Esophagus squamous epithelium (tissue), 5 donors: ENCODE measurements at places on chromosomes 12 and 14.

- DNase-seq, result no peak
Measured at GRCh38 chr12:55060470-55060869, 40.7 kb downstream of the NEUROD4 start.

DNA sequence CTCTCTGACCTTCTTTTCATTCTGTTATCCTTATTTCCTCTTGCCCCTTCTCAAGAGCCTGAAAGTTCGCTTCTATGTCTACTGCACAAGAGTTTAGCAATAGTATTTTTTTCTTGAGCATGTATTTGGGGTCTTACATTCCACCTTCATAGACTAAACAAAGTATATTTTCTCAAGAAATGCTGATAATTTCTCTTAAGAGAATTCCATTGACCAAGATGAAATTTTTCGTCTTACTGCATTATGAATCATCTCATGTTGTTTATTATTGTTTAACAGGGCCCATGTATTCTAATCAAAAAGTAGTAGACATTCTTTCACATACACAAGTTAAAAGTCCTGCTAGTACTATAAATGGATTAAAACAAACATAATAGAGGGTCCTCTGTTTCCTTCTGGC, 219.3 kb downstream of the C12orf50 start:
- no peak for DNase-seq

GRCh38 chr14:37594971-37595808, at the start of the genes FOXA1 and TTC6:
Gene FOXA1 (minus strand): TSS chr14:37595249. CDS start chr14:37594972, 277 bp downstream.
Gene TTC6 (plus strand): TSS chr14:37595629. CDS start chr14:37622065, 26,436 bp downstream.
- no peak for DNase-seq

GRCh38 chr12:72485017-72485701, 213.0 kb downstream of the TRHDE start:
- no peak for DNase-seq

DNA sequence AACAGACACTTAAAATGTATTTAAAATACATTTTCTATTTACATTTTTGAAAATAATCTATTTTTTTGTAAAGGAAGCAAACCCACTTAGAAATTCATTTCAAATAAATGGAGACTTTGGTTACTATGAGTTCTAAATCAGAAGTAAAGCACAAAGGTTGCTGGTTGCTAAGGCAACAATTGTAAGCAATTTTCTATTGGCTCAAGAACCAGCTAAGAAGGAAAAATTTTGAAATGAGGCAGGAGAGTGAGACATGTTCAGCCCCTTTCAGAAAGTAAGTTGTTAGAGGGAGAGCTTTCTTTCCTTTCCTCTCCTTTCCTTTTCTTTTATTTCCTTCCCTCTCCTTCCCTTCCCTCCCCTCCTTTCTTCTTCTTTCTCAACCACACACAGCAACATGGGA, 80.7 kb downstream of the PRMT8 start:
- DNase-seq, result no peak

DNA sequence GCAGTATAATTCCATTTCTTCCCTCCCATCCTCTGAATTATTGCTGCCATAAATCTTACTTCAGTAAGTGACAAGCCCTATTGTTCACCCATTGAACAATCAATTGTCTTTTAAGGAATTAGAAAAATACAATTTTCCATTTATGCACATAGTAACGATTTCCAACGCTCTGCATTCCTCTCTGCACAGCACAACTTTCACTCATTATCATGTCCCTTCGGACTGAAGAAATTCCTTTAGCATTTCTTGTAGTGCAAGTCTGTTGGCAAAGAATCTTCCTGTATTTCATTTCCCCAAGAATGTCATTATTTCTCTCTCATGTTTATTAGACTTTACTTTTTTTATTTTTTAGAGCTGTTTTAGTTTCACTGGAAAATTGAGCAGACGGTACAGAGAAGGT, 252.1 kb upstream of the RTL1 start:
- no peak for DNase-seq

GRCh38 chr12:7013101-7013500, 5.2 kb downstream of the LPCAT3 start:
- no peak for DNase-seq

DNA sequence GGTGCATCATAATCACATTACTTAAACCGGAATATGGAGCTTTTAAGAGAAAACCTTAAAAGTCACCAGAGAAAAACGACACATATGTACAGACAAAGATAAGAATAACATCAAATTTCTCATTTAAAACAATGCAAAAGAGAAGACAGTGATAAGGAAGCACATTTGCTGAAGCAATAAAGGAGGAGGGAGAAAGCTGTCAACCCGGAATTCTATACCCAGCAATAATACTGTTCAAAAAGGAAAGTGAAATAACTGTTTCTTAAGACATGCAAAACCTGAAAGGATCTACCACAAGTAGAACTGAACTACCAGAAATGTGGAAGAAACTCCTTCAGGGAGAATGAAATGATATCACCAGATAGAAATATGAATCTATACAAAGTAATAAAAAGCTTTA, 15.4 kb downstream of the SLC6A13 start:
- no peak for DNase-seq

DNA sequence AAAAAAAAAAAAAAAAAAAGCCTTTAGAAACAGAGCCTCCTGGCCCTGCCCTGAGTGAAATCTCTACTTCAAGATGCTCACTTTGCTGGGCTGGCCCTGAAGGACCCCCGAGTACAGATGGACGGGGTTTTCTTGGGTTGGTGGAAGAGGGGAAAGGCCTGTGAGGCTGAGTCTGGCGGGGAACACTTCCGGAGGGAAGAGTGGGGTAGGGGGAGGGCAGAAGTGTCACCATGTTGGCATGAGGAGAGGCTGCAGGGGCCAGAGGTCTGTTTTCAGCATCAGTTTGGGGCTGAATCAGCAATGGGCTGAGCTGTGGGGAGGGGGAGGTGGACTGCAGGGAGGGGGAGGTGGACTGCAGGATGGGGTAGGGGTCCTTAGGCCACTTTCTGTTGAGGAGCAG, 15.3 kb downstream of the RFLNA start:
- DNase-seq, result no peak

GRCh38 chr14:74594029-74594428, 18.0 kb downstream of the LTBP2 start:
- DNase-seq, result no peak

- no peak for DNase-seq
Measured at GRCh38 chr12:54526812-54527630, 22.4 kb upstream of the PDE1B start.

- no peak for DNase-seq
Measured at GRCh38 chr12:19388131-19388549, 51.2 kb upstream of the AEBP2 start.

GRCh38 chr14:35085441-35085840, 36.3 kb downstream of the PPP2R3C start:
- no peak for DNase-seq

GRCh38 chr12:42704810-42705401, 115.4 kb upstream of the PRICKLE1 start:
- no peak for DNase-seq

DNA sequence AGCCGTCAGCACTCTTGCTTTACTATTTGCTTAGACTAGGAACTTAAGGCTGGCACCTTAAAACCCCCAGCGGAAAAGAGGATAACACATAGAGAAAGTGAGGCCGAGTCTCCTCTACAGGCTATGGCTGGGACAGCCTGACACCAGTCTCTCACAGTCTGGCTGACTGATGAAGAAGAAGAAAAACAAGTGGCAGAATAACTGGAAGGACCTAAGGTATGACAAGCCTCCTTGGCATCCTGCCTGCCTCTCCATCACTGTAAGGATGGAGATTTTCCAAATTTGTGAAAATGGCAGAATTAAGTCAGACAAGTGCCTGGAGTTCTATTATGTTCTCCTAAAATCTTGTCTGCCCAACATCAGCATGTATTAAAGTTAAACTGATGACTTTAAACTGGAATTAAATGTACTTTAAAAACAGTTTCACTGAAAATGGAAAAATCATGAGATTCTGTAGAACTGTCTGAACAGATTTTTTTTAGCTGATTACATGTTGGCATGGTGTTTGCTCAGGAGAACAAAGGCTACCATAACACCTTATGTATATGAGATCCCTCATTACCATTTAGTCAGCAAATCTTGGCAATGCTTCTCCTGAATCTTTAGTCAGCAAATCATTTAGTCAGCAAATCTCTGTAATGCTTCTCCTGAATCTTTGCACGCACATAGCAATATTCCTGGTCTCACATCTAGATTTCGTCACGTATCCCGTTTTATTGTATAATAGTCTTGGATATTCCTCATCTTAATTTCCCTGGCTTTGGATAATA, 140.3 kb upstream of the AEBP2 start:
- no peak for DNase-seq

- DNase-seq, result no peak
Measured at GRCh38 chr14:37859177-37859576, 263.7 kb downstream of the TTC6 start.

- DNase-seq, result no peak
Measured at GRCh38 chr14:20436363-20436755, 393 bp upstream of the KLHL33 start.

GRCh38 chr14:78451319-78451695, 281.1 kb downstream of the NRXN3 start:
- DNase-seq, result no peak

- DNase-seq, result no peak
Measured at GRCh38 chr14:85852906-85853305, 323.0 kb downstream of the FLRT2 start.

DNA sequence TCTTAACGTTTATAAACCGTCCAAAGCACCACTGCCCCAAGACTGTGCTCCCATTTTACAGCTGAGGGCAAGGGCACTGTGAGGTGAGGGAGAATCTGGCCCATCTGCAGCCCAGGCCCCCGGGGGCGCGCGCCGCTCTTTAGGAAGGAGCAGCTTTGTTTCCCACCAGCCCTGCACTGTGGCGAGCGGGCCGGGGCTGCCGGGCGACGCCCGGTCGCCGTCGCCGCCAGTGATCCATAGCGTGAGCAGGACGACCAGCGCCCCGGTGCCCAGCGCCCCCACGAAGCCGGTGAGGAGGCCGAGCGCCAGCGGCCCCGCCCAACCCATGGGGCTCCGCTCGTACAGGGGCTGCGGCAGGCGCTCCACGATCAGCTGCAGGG, 34.6 kb downstream of the FIGNL2 start:
- no peak for DNase-seq

- DNase-seq, result no peak
Measured at GRCh38 chr12:69546693-69547438, 38.4 kb upstream of the CCT2 start.

DNA sequence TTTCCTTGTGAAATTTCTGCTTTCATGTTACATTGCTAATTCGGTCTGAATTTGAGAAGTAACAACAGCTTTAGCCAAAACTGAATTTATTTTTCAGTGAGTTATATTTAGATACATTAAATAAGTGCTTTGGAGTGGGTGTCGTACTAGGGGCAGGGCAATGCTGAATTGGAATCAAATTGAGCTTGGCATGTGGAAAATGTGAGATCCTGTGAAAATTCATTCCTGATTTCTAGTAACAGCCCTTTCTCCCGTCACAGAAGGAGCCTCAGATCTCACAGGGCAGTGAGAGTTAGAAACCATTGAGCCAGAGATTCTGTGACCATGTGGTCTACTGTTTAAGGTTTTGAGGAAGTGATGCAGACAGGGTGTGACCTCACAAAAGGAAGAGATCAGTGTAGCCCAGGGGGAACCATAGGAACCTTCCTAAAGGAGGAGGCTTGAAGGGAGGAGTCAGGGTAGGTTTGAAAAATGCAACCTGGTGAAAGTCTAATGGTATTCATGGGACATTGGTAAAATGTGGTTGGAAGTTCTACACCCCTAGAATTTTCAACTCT, 1136.8 kb downstream of the AACS start:
- DNase-seq, result no peak

DNA sequence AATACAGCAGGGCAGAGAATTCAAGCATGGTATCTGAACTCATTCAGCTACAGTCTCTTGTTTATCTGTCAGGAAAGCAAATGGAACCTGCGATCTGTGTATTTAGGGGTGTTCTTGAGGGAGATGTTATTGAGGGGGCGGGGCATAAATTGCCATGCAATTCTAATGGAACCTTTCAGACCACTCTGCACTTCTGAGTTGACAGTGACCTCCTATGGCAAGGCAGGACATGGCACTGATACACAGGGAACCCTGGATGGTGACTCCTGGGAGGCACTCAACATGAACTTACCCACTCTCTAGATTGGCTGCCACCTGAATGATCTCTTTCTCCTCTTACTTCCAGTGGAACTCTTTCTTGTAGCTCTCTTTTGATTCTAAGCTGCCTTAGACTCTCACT, 787.3 kb downstream of the VRK1 start:
- DNase-seq, result no peak

DNA sequence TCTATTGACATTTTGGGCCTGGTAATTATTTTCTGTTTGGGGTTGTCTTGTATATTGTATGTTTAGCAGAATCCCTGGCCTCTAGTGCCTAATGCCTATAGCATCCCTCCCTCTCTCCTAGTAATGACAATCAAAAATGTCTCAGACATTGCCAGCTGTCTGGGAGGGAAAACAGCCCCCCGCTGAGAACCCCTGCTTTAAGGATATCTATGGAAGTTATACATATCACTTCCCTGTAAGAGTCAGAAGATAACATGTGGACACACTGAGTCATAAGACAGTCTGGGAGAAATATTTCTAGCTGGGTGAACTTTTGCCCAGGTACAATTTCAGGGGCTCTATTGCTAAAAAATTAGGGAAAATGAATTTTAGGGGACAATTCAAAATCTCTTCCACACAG, 255.0 kb downstream of the PAWR start:
- DNase-seq, result no peak

- DNase-seq, result no peak
Measured at GRCh38 chr12:11962860-11963259, 107.9 kb upstream of the BCL2L14 start.

DNA sequence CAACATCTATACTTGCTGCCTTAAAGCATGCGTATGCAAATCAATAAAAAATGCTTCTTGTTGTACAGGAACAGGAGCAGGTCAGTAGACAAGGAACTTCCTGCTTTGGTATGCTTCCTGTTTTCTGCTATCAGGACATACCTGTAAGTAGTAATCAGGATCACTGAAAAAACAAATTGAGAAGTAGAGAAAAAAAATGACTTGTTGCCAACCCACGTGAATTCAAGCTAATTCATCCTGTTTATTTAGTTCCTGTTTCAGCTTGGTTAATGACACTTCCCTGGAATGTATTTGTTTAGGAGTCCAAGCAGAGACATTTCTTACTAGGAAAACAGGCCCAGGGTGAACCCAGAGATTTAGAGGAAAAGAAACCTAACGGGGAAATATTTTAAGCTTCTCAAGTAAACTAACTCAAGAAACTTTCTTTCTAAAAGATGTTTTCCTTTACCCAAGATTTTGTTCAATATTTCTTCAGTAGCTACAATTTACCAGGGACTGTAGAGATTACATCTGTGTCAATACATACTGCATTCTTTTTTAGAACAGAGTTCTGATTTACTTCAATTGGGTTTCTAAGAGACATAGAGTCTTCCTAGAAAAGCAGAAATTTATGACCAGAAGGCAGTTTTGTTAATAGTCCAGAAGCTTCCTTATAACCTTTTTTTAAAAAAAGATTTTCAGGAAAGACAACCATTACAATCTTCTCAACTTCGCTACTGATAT, 124.2 kb downstream of the PAWR start:
- DNase-seq, result no peak

DNA sequence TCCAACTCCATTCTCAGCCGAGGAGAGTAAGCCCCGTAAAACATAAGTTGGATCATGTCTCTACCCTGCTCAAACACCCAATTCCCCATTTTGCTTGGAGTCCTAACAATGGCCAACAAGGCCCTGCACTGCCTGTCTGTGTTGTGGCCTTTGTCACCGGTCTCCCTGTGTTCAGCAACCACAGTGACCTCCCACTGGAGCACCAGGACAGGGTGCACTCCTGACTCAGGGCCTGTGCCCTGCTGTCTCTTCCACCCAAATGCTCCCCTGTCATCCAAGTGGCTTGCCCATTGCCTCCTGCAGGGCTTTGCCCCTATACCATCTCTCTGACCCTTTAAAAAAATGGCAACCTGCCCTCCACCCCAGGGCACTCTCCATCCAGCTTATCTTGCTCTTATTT, 4.4 kb upstream of the KRT85 start:
- no peak for DNase-seq

GRCh38 chr12:69783365-69783764, 41.7 kb upstream of the MYRFL start:
- no peak for DNase-seq
